ENCODE measurements at places on chromosomes 5 and 9.

- DNase-seq = no peak
These were observed 203.3 kb upstream of the CDH9 start for GRCh38 chr5:27241564-27242257.

DNA sequence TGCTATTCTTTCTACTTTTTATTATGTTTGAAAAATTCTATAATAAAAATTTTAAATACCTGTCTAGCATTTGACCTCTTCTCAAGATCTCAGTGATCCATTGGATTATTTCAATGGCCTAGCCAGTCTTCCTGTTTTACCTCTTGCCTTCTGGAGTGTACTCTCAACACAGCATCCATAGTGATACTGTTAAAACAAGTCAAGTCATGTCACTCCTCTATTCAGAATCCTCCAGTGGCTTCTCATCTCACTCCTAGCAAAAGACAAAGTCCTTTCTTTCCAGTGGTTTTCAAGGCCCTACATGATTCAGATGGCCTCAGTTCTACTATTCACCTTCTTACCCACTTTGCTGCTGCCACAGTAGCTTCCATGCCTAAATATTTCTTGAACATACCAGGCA lies 1.8 kb downstream of the MARVELD2 start:
- DNase-seq = no peak

DNA sequence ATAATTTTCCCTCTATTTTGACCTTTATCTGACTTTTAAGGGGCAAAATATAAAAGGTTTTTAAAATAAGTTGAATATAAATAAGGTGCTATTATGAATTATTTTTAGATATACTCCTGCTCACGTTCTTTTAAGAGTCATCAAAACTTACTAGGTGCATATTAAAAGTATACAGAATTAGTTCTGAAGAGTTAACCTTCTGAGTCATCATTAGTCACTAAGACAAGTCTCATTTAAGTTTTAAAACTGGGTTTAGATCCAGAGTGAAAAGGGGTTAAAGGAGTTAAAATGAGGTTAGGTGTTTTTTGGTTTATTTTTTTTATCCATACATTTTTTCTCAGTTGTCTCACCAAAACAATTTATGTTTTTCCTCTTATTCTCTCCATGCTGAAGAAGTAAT lies 41.7 kb downstream of the SMIM15 start:
- DNase-seq = no peak

GRCh38 chr5:120255214-120255613 lies 208.9 kb upstream of the PRR16 start:
- no peak for DNase-seq

DNA sequence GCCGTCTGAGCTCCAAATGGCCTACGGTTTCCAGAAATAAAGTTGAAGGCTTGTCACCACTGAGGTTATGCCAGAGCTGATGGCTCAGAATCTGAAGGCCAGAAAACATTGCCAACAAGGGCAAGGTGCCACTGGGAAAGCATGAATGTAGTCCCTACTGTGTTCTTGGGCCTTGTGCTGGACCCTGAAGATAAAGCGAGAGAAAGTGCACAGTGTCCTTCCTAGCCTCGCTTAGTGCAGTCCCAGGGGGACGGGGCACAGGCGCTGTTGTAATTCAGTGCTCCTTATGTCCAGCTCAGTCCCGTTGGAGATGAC lies 84.5 kb downstream of the NDFIP1 start:
- no peak for DNase-seq

- no peak for DNase-seq
These were observed 27.7 kb upstream of the TRIO start for GRCh38 chr5:14115323-14115895.

DNA sequence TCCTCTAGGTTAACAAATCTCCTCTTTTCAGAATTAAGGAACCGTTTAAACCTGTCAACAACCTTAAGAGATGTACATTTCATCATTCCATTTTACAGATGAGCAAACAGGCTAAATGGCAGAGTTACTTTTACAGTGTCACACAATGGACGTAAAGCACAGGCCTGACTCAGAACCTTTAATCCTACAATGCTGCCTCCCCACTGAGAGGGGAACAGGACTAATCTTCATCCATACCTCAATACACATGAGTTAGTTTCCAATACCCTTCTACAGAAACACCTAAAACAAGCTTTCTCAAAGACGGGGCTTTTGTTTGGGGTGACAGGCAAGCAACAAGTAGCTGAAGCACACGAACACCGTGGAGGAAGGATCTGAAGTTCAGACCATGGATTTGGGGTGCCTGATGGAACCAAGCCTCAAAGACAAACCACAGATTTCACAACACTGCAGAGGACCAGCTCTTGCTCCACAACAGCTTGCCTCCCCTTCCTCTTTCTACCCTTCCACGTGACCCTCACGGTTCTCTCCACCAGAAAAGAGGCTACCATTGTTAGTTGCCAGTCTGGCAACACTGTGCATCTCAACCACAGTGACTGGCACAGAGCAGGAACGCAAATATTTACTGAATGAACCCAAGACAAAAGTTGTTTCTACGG lies 1.8 kb downstream of the RNF130 start:
- DNase-seq = peak; percentile 59

DNA sequence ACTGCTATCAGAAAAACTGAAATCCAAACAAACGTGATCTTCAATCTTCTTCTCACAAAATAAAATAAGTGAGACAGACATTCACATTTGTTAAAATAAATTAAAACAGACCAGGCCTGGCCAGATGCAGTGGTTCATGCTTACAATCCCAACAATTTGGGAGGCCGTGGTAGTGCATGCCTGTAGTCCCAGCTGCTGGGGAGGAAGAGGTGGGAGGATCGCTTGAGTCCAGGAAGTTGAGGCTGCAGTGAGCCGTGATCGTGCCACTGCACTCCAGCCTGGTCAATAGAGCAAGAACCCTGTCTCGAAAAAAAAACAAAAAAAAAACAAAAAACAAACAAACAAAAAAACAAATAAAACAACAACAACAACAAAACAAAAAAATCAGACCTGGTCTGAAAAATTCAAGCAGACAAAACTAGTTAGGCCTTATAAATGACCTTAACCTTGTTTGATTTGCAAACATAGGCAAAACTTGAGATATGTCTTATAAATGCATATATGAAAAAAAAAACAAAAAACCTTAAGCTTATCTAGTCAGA lies 10.8 kb downstream of the MAPKAP1 start:
- DNase-seq = peak; percentile 11

GRCh38 chr5:165859251-165859650 lies 2353.8 kb downstream of the MAT2B start:
- no peak for DNase-seq

DNA sequence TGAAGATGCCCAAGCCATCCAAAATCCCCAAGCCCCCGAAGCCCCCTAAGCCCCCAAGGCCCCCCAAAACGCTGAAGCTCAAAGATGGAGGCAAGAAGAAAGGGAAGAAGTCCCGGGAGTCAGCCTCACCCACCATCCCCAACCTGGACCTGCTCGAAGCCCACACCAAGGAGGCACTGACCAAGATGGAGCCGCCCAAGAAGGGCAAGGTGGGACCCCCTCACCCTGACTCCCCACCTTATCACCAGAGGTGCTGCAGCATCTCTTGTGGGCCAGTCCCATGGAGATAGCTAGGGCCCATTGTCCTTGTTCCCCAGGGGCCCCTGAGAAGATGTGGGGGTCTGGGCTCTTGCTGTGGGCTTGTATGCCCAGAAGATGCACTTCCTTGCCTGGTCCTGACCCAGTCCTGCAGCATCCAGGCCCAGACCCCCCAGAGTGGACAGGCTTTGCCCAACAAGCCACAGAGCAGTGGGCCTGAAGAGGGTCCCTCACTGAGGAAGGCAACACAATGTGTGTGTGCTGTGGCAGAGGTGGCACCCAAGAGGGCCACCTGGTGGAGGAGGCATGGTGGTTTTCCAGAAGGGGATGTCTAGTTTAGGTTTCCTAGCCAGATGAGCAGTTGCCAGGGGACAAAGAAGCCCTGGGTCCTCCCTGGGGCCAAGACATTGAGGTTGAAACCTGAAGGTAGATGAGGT lies 84.1 kb downstream of the PHF2 start:
- no peak for DNase-seq

- no peak for DNase-seq
These were observed 34.3 kb downstream of the SLC12A7 start for GRCh38 chr5:1077491-1078020.

- no peak for DNase-seq
These were observed 23.4 kb upstream of the GALNT10 start for GRCh38 chr5:154166901-154167791.

GRCh38 chr9:122095010-122095767 lies 2.1 kb upstream of the TTLL11 start:
- DNase-seq = peak; percentile 36

GRCh38 chr9:137189297-137190295 lies 1.1 kb downstream of the SSNA1 start:
- DNase-seq = no peak

GRCh38 chr5:160171666-160172065 lies 52.4 kb upstream of the PWWP2A start:
- DNase-seq = no peak

DNA sequence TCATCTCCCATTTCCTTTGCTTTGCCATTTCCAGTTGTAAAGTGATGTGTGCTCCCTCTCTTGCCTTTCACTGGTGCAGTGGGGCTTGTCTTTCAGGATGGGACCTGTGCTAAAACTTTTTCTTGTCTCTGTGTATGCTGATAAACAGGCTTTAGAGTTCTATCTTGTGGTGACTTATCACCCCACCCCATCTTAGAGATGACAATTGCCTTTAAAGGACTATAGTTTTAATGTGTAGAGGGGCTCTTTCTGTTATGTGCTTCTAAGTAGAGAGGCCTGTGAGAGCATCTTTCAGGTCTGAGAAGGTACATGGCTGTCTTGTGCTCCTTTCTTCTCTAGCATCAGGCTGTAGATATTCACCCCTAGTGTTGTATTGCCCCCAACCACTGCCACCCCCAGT lies 21.9 kb downstream of the MAN2A1 start:
- no peak for DNase-seq

GRCh38 chr5:143110591-143110990 lies 292.9 kb downstream of the NR3C1 start:
- no peak for DNase-seq

GRCh38 chr9:21317956-21318923 lies 13.1 kb upstream of the IFNA5 start:
- no peak for DNase-seq

DNA sequence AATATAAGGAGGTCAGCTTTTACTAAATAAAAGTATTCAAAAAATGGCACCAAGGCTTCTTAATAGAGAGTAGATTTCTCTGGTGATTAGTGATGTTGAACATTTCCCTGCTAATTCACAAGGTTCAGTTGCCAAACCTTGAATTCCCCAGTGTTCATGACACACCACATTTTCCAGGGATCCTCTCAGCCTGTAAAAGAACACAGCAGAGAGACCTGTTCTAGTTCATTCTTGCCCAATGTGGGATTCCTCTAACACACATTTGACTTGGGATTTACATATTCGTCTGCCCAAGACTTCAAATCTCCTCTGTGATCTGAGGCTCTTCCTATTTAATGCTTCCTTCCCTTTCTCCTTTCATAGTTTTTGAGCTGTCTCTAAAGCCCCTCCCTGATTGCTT lies 273.2 kb upstream of the CDH9 start:
- DNase-seq = no peak

DNA sequence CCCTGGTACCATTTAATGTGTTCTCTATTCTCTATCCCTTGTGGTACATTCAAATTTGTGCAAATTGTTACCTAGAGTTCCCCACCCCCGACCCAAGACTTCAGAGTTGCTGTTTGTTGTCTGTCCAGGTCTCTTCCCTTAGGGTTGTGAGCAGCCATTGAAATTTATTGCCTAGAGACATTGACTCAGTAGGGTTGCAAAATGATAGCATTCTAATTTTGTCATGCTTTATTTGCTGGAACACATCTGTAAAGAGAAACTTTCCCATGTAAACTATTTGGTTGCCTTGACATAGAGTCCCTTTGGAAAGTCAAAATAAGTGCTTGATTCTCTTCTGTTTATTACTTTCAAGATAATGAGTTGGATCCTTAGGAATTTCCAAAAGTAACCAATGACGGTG lies 91.7 kb upstream of the KLF9 start:
- DNase-seq = no peak

- no peak for DNase-seq
These were observed 183.2 kb downstream of the ACTL7B start for GRCh38 chr9:108672475-108673190.

- DNase-seq = no peak
These were observed 64.3 kb downstream of the FEM1C start for GRCh38 chr5:115480271-115480670.

GRCh38 chr9:116934131-116934530 lies 247.0 kb downstream of the TRIM32 start:
- DNase-seq = no peak

GRCh38 chr9:20326516-20326915 lies 295.8 kb downstream of the MLLT3 start:
- no peak for DNase-seq

- DNase-seq = no peak
These were observed 10.0 kb upstream of the PLIN2 start for GRCh38 chr9:19137282-19137681.

- DNase-seq = no peak
These were observed 11.8 kb upstream of the HEXB start for GRCh38 chr5:74673011-74673790.
